ENCODE measurements at places on chromosomes 1 and 21. TPM values are rescaled to one million over a fixed set of nuclear protein-coding genes. Genes with fewer than 3 reads are reported as not detected.

- H3K36me3 ChIP-seq, result peaks cover 2% of the 10 kb centered on the region
- no peak for DNase-seq
- no peak overlapping the region for H3K4me3 ChIP-seq
Measured at GRCh38 chr1:232765542-232765941, 39.7 kb upstream of the MAP10 start.

GRCh38 chr1:205523891-205524793, 19.7 kb downstream of the CDK18 start:
- H3K4me3 ChIP-seq, result no peak overlapping the region
- H3K27ac ChIP-seq, result no peak overlapping the region
- no peaks in the 10 kb centered on the region for H3K4me1 ChIP-seq
- H3K36me3 ChIP-seq, result no peaks in the 10 kb centered on the region
- H3K27me3 ChIP-seq, result peaks cover 3% of the 10 kb centered on the region

DNA sequence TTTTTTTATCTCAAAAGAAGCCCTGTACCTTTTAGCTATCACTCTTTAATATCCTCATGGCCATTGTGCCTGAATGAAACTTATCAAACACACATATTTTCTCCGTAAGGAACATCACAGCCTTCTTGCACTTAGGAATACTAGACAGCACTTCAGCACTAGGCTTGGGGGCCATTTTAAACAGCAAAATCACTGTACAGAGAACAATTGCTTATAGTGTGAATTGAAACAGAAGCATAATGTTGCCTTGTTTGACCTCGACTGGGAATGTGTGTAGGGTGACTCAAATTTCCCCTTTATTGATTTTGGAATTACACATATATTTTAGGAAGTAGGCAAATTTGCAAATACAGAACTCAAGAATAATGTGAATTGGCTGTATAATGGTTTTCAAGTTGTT, 36.4 kb downstream of the KYAT3 start:
- peaks cover 55% of the 10 kb centered on the region for H3K36me3 ChIP-seq
- H3K4me3 ChIP-seq, result no peak overlapping the region

GRCh38 chr1:66375125-66375524, 158.8 kb upstream of the SGIP1 start:
- H3K4me3 ChIP-seq, result no peak overlapping the region
- peak overlapping the region; percentile 82 for H3K27ac ChIP-seq
- H3K36me3 ChIP-seq, result peaks cover 43% of the 10 kb centered on the region
- no peaks in the 10 kb centered on the region for H3K27me3 ChIP-seq
- H3K4me1 ChIP-seq, result peaks cover 55% of the 10 kb centered on the region

DNA sequence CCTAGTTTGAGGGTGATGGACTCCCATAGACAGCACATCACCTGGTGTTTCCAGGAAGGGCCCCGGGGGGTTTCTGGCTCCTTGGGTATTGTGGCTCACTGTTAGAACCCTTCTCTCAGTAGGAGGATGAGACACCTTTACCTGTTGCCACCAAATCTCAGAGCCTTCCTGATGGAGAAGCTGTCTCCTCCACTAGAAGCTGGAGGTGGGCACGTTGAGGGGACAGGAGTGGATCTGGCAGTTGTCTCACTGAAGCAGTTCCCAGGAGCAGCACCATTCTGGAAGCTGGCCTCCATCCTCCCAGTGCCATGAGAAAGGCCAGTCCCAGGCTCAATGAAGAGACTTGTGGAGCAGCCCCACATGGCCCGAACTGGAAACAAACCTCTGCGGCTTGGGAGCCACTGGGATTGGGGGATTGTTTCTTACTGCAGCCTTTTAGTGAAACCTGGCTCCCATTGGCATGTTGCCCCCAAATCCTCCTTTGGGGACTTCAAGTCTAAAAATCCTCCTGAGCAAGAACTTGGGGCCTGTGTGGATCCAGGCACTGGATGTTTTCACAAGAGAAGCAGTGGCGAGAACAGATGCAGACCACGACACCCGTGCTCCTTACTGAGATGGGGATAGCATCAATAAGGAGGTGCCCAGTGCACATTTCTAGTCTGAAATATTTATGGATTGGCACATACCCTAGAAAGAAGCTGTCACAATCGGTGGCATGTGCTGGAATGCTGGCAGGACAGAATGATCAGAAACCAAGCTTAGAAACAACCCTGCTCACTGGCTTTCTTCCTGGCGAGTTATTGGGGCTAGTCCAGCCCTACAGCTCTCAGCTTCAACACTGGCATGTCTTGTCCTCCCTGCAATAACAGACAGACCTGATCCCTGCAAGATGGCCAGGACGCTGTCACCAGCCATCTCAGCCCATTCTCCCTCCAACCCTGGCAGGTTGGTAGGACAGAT, 223.7 kb upstream of the AJAP1 start:
- H3K27ac ChIP-seq, result no peak overlapping the region
- H3K4me1 ChIP-seq, result no peaks in the 10 kb centered on the region

DNA sequence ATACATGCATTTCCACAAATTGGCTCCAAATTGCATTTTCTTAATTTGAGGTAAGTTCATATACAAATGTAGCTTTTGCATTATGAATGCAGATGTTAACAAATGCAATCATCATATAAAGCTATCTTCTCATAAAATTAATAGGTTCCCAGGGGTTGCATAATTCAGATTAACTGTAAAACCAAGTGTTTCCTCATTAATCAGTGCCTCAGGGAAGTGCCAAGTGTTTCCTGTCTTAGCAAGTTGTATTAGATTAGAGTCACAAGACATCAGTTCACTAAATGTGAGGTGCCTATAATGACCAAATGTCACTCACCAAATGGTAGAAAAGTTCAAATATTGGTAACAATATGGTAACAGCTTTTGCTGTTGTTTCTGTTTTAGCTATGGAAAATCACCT, 140.8 kb downstream of the PTGER3 start:
- no peak for DNase-seq
- no peak overlapping the region for H3K4me3 ChIP-seq
- H3K27me3 ChIP-seq, result no peaks in the 10 kb centered on the region
- no peaks in the 10 kb centered on the region for H3K36me3 ChIP-seq
- H3K4me1 ChIP-seq, result no peaks in the 10 kb centered on the region

- H3K4me1 ChIP-seq, result no peaks in the 10 kb centered on the region
- peaks cover 3% of the 10 kb centered on the region for H3K27me3 ChIP-seq
- no peak overlapping the region for H3K4me3 ChIP-seq
- H3K27ac ChIP-seq, result no peak overlapping the region
- DNase-seq, result no peak
Measured at GRCh38 chr1:186708694-186709097, 28.5 kb upstream of the PTGS2 start.

DNA sequence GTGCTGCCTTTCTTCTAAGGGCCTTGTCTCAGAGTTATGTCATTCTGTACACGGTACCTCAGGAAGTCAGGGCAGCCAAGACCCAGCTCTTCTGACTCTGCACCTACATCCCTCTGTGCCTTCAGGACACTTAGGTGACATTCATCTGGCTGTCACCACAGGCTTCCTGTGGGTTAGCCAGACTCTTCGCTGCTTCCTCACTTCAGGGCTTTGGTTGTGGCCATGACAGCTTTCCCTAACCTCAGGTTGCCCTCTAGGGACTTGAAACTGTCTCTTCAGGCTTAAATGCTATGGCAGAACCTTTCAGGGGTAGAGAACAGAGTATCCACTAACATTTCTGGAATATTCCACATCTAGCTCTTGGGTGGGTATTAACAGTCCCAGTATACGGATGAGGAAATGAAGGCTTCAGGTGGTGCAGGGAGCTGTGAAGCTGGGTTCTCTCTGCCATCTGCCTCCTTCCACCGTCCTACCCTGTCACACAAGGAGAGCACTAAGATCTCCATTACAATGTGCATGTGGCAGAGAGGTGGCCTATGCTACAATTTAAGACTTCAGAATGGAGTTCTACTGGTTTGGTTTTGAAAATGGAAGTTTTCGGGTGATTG, 9.9 kb downstream of the TSSK3 start:
- H3K27ac ChIP-seq, result peak overlapping the region; percentile 5
- H3K4me1 ChIP-seq, result peaks cover 20% of the 10 kb centered on the region
- H3K27me3 ChIP-seq, result no peaks in the 10 kb centered on the region
- DNase-seq, result peak; percentile 84

GRCh38 chr1:116806245-116806644, 52.0 kb downstream of the CD2 start:
- H3K4me3 ChIP-seq, result peak overlapping the region; percentile 80
- H3K36me3 ChIP-seq, result peaks cover 15% of the 10 kb centered on the region
- peaks cover 85% of the 10 kb centered on the region for H3K4me1 ChIP-seq

GRCh38 chr1:212215910-212216309, 69.3 kb upstream of the PPP2R5A start:
- DNase-seq, result no peak
- H3K27me3 ChIP-seq, result peaks cover 4% of the 10 kb centered on the region

LMOD1 gene
- total RNA-seq, result not detected

VWA5B1 gene
- total RNA-seq, result not detected

PRAMEF27 gene
- not detected for total RNA-seq

Measured in activated CD8-positive, alpha-beta memory T cell treated with anti-CD3 and anti-CD28 coated beads, Interleukin-2, amount 10 ng/mL, durations not matched to agents 7 days and 5 days (primary cell).